Activated naive CD4-positive, alpha-beta T cell treated with anti-CD3 and anti-CD28 coated beads for 36 hours (primary cell): ENCODE measurements at places on chromosomes 16 and 17. TPM values are rescaled to one million over a fixed set of nuclear protein-coding genes. Genes with fewer than 3 reads are reported as not detected.
A peak's percentile ranks its signal among the peaks of the same experiment; 100 is the strongest.

DNA sequence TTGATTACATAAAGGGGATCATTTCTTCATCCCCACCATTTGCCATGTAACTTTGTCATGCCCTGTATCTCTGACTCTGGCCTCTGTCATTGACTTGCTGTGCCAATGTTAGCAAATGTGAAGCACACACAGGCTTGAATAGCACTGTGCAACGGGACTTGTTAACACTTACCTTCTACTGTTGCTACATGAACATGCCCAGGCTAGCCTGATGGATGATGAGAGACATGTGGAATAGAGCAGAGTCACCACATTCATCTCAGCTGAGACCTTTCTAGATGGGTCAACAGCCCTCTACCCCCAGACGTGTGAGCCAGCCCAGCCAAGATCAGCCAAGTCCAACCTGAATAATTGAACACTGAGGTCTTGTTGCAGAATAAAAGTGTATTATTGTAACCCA lies 162.1 kb upstream of the SALL1 start:
- DNase-seq = no peak

- DNase-seq = peak; percentile 80
Measured at GRCh38 chr16:10964891-10965326, 20.5 kb downstream of the CLEC16A start.

DNA sequence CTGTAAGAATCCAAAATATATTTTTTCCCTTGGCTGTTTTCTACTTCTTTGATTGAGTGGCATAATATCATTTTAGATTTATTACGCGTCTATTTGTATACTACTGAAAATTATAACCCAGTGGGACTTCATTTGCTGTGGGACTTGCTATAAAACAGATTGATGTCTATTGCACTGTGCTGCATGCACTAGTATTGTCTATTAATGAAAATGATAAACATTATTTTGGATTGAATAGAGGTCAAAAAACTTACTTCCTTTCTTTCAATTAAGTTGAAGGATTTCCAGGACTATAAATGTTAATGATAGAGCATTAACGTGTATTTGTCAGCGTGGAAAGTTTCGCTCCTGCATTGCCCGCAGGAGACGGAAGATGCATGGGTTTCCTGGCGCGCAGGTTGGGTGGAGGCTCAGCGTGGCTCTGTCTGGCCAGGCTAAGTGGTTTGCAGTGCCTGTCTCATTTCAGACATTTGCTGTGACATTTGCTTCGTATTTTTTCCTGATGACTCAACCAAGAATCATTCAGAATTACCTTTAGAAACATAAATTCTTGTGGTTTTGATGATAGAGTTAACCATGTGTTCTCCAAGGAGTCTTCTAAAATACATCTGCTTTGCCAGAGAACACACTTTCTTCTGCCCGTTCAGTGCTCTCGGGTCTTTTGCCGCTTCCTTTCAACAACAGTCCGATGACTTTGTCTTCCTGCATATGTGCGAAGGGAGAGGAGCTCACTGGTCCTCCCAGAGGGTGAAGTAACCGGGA lies 216.7 kb downstream of the RPTOR start:
- peak; percentile 84 for DNase-seq

Gene CCR7
- total RNA-seq = 156 TPM

GRCh38 chr16:30698816-30699614 lies at the start of gene SRCAP:
Gene SRCAP, plus strand, starts transcription at chr16:30699171. Its CDS starts 1,654 bp downstream, at chr16:30700825.
- DNase-seq = peak; percentile 86

DNA sequence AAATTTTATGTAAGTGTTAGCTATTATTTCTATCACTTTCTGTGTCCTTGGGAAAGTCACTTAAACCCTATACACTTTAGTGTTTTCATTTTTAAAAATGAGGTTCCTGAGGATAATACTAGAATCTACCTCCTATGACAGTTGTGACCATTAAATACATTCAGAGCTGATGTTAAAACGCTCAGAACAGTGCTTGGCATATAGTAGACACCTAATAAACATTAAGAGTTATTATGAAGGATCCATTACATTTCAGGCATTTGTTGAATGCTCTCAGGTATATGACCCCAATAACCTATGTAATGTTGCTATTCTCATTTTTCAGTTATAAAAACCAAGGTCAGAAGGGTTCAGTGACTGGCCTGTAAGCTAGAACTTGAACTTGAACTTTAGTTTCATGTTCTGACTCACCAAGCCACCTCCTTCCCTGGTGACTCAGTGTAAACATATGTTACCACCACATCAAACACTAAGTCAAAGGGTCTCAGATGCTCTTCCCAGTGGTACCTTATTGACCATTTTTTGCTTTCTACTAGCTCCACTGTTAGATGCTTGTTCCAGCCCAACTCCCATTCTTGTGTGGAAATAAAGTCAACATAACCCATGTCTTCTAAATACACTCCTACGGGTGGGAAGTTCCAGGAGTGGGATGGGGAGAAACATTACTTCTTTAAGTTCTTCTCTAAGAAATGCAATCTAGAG lies 47.6 kb downstream of the HSD17B2 start:
- peak; percentile 12 for DNase-seq

Gene KRT14
- total RNA-seq = not detected

- no peak for DNase-seq
Measured at GRCh38 chr17:67855504-67856324, 30.4 kb downstream of the BPTF start.

Gene NUPR1
- not detected for total RNA-seq
